ENCODE measurements at places on chromosomes 1 and 21.

- H3K27ac ChIP-seq = peak overlapping the region; percentile 74
- DNase-seq = no peak
- peaks cover 47% of the 10 kb centered on the region for H3K36me3 ChIP-seq
- no peaks in the 10 kb centered on the region for H3K27me3 ChIP-seq
- peaks cover 79% of the 10 kb centered on the region for H3K4me1 ChIP-seq
- no peak overlapping the region for H3K4me3 ChIP-seq
Observed at GRCh38 chr1:226400519-226401354, 7.2 kb downstream of the PARP1 start.

GRCh38 chr1:44740179-44740617, 561 bp downstream of the KIF2C start:
- H3K27me3 ChIP-seq = no peaks in the 10 kb centered on the region
- peaks cover 7% of the 10 kb centered on the region for H3K36me3 ChIP-seq
- H3K4me3 ChIP-seq = peak overlapping the region; percentile 82
- H3K27ac ChIP-seq = peak overlapping the region; percentile 82
- no peak for DNase-seq

DNA sequence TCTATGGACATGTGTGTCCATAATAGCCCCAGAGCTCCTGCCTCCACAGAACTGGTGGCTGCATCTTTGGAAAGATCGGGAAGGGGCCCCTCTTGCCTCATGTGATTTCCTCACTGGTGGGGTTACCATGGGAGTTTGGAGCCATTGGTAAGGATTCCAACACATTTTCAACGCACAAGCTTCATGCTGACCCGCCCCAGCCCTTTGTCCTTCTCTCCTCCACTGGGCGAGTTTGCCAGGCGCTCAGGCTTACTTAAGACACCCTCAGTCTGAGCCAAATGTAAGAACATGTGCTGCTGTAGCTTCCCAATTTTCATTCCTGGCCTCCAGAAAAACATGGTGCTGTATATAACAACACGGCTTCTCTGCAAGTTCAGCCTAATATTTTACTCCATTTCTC, 72.4 kb downstream of the ATP5PO start:
- peaks cover 19% of the 10 kb centered on the region for H3K27me3 ChIP-seq
- H3K4me3 ChIP-seq = no peak overlapping the region
- H3K4me1 ChIP-seq = no peaks in the 10 kb centered on the region
- H3K36me3 ChIP-seq = no peaks in the 10 kb centered on the region

DNA sequence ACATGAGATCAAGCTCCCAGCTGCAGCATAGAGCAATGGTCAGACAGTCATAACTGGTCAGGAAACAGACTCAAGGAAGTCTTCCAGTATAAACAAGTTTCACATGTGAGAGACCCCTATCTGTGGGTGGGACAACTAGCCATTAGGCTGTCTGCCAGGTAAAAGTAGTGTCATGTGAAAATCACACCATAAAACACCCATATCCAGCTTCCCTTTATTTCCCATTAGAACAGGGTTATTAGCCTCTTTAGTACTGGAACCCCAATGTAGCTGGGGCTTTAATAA, 426.7 kb downstream of the KCNT2 start:
- H3K36me3 ChIP-seq = peaks cover 2% of the 10 kb centered on the region
- H3K27me3 ChIP-seq = no peaks in the 10 kb centered on the region
- H3K4me1 ChIP-seq = no peaks in the 10 kb centered on the region
- H3K4me3 ChIP-seq = no peak overlapping the region
- no peak overlapping the region for H3K27ac ChIP-seq

GRCh38 chr21:37370152-37371040, 3.8 kb downstream of the DYRK1A start:
- H3K4me1 ChIP-seq = peaks cover 71% of the 10 kb centered on the region
- H3K4me3 ChIP-seq = peak overlapping the region; percentile 100
- no peaks in the 10 kb centered on the region for H3K27me3 ChIP-seq
- peak overlapping the region; percentile 78 for H3K27ac ChIP-seq

- no peaks in the 10 kb centered on the region for H3K4me1 ChIP-seq
- H3K4me3 ChIP-seq = no peak overlapping the region
- no peak for DNase-seq
- no peak overlapping the region for H3K27ac ChIP-seq
- H3K27me3 ChIP-seq = peaks cover 42% of the 10 kb centered on the region
Observed at GRCh38 chr1:34726861-34727260, 28.0 kb upstream of the GJB5 start.

DNA sequence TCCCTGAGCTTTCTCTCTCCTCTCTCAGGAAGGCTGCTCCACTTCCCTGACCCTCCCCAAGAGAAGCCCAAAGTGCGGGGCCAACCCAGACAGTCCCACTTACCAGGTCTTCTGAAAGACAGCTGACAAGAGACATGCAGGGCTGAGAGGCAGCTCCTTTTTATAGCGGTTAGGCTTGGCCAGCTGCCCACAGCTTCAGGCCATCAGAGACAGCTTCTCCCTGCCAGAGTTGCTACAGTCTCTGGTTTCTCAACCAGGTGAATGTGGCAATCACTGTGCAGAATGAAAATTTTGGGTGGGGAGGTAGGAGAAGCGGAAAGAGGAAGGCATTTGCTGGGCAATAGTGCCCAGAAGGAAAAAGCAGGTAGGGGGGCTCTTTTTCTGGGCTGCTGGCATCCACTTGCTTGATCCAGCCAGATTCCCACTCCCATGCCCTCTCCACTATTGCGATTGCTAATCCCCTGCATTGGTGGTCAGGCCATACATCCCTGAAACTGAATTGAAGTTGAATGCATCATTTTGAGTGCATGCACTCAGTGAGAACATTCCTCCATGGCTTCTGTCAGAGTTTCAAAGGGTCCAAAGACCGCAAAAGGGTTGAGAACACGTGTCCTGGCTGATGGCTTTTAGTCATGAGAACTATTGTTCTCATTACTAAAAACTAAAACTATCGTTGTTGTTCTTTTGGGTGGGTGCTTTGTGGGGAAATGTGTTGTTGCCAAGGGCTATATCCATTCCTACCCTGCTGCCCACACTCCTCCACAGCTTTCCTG, at the start of gene S100A8:
Gene S100A8 (minus strand): TSS at position 136 of the 773 bp plus-strand sequence. CDS start 538 bp downstream, outside the sequence.
- no peak within 1 kb of the TSS for H3K27ac ChIP-seq
- no peaks in the 10 kb centered on the region for H3K36me3 ChIP-seq
- no peaks in the 10 kb centered on the region for H3K4me1 ChIP-seq

- no peak overlapping the region for H3K27ac ChIP-seq
- H3K4me3 ChIP-seq = peak overlapping the region; percentile 90
- DNase-seq = no peak
- no peaks in the 10 kb centered on the region for H3K27me3 ChIP-seq
- H3K36me3 ChIP-seq = peaks cover 17% of the 10 kb centered on the region
- peaks cover 11% of the 10 kb centered on the region for H3K4me1 ChIP-seq
Observed at GRCh38 chr1:10399444-10399941, 629 bp downstream of the PGD start.

Measured in central memory CD8-positive, alpha-beta T cell (primary cell).